ENCODE measurements at places on chromosomes 7 and 10.

- peak; percentile 33 for DNase-seq
Observed at GRCh38 chr10:76942628-76943416, 694.8 kb downstream of the KCNMA1 start.

- DNase-seq: peak; percentile 59
Observed at GRCh38 chr7:22980422-22980821, 33.5 kb downstream of the HYCC1 start.

GRCh38 chr7:6461946-6462550 lies 14.3 kb upstream of the DAGLB start:
- DNase-seq: no peak

DNA sequence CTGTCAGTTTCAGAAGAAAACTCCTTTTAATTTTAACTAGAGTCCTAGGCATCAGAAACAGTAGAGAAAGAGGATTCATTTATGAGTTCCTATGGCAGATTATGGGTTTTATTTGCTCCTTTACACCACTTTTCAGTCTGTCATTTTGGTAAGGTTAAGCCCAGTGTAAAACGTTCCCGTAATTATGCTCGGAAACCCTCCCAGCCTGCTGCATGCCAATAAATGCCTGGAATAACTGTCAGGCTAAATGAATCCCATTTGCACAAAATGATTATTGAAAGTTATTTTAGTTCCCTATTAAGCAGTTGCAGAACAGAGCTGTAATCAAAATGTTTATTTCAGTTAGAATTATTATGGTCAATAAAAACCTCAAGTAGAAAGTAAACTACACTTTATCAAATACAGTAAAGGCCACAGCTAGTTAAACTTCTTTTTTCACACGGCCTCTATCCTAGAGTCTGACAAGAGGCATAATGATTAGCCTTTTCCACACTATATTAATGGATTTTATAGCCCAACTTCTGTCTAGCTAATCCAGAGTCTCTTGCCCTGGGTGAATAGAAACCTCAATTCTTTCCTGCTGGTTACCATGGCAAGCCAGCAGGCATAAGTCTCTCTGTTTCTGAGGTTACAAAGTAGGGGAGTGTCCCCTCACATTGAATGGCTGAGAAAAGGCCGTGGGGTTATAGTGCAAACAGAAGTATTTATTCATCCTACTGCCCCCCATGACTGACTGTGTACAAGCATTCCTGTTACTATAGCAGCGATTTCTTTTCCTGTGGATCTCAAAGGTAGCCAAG lies 80.8 kb upstream of the NPVF start:
- no peak for DNase-seq

- DNase-seq: no peak
Observed at GRCh38 chr10:128498746-128499145, 372.5 kb upstream of the MKI67 start.

- DNase-seq: no peak
Observed at GRCh38 chr7:27239387-27240014, 3.1 kb upstream of the EVX1 start.

GRCh38 chr10:31296754-31297153 lies 22.3 kb upstream of the ZEB1 start:
- no peak for DNase-seq

DNA sequence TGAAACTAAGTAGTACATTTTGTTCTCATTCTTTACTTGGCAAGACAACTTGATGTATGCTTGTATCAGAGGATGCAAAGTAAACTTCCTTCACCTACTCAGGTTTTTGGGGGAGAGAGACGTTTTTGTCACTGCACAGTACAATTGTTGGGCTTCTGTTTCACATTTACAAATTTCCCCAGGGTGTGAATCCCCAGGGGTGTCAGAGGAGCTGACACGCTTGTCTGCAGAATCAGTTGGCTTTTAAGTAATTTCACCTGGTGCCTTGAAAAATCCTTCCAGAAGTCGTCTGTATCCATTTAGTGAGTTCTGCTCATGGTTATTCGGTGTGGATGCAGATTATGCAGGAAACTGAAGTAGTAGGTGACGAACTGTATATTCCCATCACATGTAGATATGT lies 1227.7 kb upstream of the CELF2 start:
- no peak for DNase-seq

DNA sequence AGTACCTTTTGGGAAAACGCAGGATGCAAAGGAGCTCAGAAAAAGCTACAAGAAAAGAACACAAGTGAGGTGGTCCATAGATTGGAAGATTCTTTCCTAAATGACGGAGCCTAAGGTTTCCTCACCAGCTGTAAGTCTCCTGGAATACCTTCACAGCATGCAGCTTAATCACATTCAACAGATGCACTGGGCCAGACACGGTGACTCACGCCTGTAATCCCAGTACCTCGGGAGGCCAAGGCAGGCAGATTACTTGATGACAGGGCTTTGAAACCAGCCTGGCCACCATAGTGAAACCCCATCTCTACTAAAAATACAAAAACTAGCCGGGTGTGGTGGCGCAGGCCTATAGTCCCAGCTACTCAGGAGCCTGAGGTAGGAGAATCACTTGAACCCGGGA lies 228.7 kb downstream of the FRMD4A start:
- DNase-seq: no peak

- DNase-seq: no peak
Observed at GRCh38 chr7:116377721-116378120, 121.8 kb upstream of the CAV2 start.

GRCh38 chr7:112550468-112551060 lies 69.8 kb downstream of the LSMEM1 start:
- DNase-seq: peak; percentile 55

DNA sequence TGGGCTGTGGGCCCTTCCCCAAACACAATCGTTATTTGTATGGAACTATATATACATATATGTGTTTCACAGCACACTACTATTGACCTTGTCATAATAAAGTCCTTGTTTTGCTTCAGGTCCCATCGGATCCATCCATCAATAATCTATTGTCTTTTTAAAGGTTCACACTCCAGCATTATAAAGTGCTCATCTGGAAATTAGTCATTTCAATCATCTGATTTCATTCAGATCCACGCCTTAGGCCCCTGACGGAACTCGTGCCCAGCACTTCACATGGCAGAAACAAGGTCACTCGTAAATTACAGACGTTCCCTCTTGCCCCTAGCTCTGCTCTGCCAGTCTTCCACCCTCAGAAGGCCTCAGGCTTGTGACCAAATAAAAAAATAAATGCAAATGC lies 133.1 kb upstream of the PPP2R2D start:
- no peak for DNase-seq

- DNase-seq: no peak
Observed at GRCh38 chr10:113047605-113047962, 97.5 kb downstream of the TCF7L2 start.

- peak; percentile 73 for DNase-seq
Observed at GRCh38 chr10:73920089-73920488, 9.2 kb downstream of the PLAU start.

DNA sequence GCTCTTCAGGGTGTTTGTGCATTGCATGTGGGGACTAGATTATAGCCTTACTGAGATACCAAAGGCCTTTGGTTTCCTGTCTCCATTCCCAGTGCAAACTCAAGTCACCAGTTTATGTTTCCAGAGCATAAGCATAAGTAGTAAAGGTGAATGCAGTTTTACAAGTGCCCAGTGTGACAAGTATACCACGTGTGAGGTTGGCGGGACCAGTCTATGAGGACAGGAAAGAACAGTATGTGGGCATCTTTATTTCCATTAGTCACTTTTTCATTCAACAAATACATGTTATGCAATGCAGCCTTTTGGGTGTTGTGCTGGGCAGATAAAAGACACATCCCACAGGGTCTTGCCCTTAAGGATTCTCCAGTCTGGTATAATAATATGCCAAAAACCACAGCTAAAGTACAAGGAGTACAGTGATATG lies 146.5 kb downstream of the ARID5B start:
- no peak for DNase-seq

GRCh38 chr7:16395121-16395520 lies 26.2 kb downstream of the CRPPA start:
- DNase-seq: no peak

DNA sequence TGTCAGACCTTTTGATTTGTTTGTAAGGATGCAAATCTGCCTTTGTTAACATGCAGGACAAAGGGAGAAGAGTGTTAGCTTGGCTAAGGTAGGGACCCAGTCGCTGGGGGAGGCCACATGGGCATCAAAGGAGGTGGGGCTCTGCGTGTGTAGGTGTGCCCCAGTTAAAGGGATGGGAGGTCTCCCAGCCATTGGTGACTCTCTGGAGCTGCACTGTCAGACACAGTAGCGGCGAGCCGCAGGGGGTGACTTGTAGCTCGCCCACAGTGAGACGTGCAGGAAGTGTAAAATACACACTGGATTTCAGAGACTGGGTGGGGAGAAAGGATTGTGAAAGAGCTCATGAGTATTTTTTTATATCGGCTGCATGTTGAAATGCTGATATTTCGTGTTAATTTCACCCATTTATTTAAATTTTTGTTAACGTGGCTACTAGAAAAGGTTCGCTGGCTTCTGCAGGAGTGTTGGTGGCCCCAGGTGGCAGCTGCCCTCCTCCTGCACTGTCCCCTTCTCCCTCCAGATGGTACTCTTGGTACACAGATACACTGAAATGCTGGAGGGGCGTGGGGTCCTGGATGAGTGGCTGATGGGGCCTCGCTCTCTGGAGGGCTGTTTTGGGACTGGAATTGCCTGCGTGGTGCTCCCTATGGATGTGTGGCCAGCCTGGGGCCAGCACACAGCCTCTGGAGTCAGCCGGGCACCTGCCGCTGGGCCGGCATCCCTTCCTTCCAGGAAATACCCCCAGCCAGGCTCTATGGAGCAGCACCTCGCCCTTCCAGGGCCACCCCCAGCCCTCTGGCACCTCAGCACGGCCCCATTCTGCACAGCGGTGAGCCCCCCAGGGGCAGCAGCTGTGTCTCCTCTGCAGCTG lies 59.2 kb downstream of the LHPP start:
- no peak for DNase-seq

DNA sequence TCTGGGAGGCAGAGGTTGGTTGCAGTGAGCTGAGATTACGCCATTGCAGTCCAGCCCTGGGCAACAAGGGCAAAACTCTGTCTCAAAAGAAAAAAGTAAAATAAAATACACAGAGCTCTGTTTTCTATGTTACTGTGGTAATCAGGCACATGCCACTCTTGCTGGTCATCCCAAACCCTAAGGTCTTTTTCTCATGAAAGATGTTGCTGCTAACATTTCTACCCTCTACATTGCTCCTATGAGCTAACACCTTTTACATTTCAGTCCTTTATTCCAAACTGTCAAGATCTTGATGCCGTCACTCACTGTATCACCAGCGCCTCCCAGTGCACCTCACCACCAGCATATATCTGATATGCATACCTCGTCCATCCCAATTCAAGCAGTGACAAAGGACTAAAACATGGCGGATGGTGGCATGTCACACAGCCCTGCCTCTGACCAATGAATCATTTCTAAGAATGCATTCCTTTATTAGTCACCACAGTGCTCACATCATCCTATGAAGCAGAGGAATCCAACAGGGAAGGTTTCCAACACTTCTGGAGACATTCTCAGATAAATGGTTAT lies 4.3 kb downstream of the DAGLB start:
- peak; percentile 81 for DNase-seq

DNA sequence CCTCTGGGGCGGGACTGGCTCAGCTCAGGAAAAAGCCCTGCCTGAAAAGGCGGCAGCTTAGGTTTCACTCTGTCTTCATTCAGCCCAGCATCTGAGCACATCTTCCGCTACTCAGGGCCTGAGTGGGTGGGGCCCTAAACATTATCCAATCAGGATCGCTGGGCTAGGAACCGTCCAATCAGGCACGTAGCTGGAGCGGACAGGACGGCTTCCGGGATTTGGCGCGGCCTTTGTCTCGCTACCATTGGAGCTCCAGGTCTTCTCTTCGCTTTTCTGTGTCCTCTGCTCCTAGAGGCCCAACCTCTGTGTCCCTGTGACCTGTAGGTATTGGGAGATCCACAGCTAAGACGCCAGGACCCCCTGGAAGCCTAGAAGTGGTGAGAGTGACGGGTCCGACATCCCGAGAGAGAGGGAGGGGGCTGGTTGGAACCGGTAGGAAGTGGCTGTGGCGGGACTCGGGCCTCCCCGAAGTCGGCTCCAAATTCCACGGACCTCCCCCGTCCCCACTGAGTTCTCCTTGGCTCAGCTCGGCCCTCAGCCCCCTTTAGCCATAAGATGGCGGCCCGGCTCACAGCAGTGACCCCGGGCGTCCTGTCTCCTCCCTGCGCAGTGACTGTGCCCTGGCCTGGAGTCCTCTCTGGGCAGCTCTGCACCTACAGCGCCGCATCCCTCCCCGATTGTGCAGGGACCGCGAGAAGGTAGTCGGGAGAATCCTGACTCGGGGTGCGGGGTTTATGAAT lies 99.1 kb downstream of the ZNF680 start:
- DNase-seq: peak; percentile 63

DNA sequence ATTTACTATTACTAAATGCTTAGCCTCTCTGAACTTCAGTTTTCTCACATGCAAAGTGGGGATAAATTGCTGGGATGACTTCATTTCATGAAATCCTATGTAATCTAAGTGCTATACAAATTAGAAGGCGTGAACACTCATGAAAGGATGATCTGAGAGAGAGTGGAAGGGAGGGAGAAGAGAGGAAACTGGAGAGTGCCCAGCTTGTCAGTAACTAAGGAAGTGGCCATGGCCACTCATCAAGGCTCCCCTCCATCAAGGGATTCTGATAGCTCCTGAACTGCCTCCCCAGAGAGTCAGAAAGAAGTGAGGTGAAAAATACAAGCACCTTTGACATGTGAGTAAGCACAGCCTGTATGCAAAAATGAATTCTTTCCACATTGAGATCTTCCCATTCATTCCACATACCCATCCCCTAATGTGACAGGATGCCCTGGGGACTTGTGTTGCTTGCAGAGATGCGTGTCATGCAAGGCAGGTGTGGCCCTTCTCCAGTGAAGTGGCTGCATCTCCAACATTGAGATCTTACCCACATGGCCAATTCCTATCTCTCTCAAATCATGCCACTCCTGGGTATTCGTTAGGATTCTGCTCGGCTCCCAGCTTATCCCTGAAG lies 76.5 kb upstream of the ITPRID1 start:
- DNase-seq: no peak

- no peak for DNase-seq
Observed at GRCh38 chr7:50662041-50662694, 97.0 kb upstream of the DDC start.

DNA sequence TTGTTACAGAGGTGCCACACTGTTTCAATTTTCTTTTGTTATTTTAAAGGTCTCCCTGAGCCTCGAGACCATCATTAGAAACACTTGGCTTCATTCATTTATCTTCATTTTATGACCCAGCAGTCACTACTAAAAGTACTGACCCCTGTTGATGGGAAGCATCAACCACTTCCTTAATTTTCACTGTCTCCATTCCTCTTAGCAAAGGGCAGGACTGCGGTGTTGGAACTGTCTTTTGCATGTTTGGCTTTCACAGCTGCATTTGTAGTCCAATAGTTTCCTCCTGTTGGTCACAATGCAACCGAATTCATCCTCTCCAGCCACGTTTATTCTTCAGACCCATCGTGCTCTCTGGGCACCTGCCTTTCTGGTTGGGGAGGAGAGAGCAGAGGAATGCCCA lies 46.7 kb upstream of the PDZD8 start:
- no peak for DNase-seq
